Neuronal stem cell (in vitro differentiated cells): ENCODE measurements at places on chromosomes 7 and 10.

DNA sequence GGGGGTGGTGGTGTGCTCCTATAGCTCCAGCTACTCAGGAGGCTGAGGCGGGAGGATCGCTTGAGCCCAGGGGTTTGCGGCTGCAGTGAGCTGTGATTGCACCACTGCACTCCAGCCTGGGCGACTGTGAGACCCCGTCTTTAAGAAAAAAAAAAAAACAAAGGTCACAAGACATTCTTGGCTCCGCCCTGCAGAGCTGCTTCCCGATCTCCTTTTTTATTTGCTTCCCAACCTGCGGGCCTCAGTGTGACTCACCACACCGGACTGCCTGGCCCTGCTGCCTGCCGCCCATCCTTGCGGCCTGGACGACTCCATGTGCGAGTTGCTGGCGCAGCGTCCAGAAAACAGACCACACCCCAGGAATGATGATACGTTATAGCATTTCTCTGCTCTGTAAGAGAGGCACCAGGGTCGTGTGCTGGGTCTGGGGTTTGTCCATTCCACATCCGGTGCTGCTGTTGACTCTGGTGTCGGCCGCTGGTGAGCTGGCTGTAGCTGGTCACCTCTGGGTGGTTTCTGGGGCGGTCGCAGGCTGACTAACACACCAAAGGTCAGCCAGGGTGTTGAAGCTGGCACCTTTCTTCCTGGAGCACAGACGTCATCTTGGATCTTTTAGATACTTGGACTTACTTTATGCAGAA lies 123.6 kb downstream of the TCF7L2 start:
- no peaks in the 10 kb centered on the region for H3K36me3 ChIP-seq
- no peak for DNase-seq
- H3K4me1 ChIP-seq = peaks cover 4% of the 10 kb centered on the region
- peak overlapping the region; percentile 30 for H3K27ac ChIP-seq
- H3K27me3 ChIP-seq = no peaks in the 10 kb centered on the region

GRCh38 chr10:44673245-44673983 lies 237.7 kb upstream of the TMEM72 start:
- no peaks in the 10 kb centered on the region for H3K27me3 ChIP-seq
- no peak for DNase-seq
- H3K4me1 ChIP-seq = no peaks in the 10 kb centered on the region
- H3K27ac ChIP-seq = no peak overlapping the region
- H3K4me3 ChIP-seq = no peak overlapping the region
- no peaks in the 10 kb centered on the region for H3K36me3 ChIP-seq

DNA sequence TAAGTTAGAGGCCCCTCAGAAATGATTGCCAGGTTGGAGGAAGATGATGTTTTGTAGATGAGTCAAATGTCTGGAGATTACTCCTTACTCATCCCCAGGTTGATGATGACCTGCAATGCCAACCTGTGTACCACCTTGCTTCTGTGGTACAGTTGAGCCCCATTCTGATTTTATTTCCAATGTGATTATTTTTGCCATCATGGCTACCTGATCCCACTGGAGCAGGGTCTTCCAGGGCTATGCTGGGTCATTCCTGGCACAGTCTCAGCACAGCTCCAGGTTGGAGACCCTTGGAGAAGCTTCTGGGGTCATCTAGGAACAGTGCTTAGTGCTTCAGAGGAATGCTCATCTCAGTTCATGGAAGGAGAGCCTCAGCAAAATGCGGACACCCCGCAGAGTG lies 34.3 kb downstream of the LRRC18 start:
- DNase-seq = no peak
- H3K4me3 ChIP-seq = no peak overlapping the region
- no peak overlapping the region for H3K27ac ChIP-seq
- no peaks in the 10 kb centered on the region for H3K36me3 ChIP-seq

DNA sequence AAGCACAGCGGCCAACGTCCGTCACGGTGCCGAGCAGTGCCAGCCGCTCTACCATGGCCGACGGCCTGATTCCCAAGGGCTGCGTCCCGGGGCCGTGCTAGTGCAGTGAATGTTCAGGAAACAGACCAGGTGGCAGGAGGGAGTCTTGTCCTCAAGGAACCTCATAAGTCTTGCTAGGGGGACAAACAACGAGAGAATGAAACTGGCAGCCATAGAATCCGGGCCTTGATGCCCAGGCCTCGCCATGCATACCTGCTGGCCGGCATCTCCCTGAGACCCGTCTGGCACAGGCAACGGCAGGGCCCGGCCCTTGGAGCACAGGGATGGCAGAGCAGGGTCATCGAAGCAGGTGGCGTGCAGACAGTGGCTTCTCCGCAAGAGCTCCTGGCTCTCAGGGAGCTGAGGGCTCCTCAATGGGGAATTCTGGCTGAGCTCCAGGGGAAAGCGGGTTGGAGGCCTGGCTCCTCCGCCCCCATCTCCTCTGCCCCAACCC lies 58.8 kb downstream of the DIP2C start:
- peaks cover 12% of the 10 kb centered on the region for H3K4me1 ChIP-seq
- peaks cover 28% of the 10 kb centered on the region for H3K36me3 ChIP-seq
- no peaks in the 10 kb centered on the region for H3K27me3 ChIP-seq
- H3K27ac ChIP-seq = no peak overlapping the region
- H3K4me3 ChIP-seq = no peak overlapping the region

DNA sequence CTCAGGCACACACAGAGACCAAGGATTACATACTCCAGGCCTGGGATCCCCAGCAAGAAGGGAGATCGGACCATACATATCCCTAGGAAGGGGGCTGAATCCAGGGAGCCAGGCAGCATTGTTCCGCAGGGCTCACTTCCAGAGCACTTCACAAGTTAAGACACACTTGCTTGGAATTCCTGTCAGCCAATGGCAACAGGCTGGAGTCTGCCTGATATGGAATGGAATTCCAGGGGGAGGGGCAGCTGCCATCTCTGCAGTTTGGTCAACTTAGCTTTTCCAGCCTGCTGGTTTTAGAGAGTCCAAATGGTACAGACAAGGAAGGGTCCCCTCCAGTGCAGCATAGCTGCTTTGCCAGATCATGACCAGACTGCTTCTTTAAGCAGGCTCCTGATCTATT lies 290.0 kb upstream of the GLI3 start:
- no peak overlapping the region for H3K4me3 ChIP-seq
- H3K27me3 ChIP-seq = no peaks in the 10 kb centered on the region
- H3K4me1 ChIP-seq = peaks cover 11% of the 10 kb centered on the region

- H3K36me3 ChIP-seq = no peaks in the 10 kb centered on the region
- no peak for DNase-seq
- no peak overlapping the region for H3K27ac ChIP-seq
- H3K4me1 ChIP-seq = no peaks in the 10 kb centered on the region
- no peak overlapping the region for H3K4me3 ChIP-seq
Measured at GRCh38 chr7:12942609-12943008, 255.2 kb downstream of the ARL4A start.

DNA sequence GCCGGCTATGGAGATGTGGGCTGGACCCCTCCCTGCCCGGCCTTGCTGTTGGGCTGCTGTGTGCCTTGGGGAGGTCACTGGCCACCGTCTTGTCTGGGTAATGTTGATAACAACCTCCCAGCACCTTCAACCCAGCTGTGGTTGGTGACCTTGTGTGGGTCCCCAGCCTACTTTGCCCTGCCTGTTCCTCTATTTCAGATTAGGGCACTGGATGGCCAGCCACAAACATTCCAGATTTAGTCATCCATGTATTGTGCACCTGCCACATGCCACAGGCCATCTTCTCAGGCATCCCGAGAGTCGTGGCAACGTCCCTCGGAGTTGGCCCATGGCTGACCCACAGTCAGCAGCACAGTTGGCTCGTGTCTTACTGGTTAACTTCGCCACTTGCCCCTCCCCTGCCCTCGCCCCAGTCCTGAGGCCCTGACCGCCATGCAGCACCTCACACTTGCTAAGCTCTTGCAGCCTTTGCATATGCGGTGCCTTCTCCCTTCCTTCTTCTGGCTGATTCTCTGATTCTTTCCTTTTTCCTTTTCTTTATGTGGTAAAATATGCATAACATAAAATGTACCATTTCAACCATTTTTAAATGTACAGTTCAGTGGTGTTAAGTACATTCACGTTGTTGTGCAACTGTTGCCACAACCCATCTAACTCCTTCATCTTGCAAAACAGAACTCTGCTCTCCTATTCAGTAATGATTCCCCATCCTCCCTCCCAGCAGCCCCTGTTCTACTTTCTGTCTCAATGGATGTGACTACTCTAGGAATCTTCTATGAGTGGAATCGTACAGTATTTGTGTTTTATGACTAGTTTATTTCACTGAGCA lies 60.6 kb downstream of the PRF1 start:
- no peak overlapping the region for H3K27ac ChIP-seq
- DNase-seq = no peak
- H3K27me3 ChIP-seq = no peaks in the 10 kb centered on the region
- no peak overlapping the region for H3K4me3 ChIP-seq
- no peaks in the 10 kb centered on the region for H3K4me1 ChIP-seq

GRCh38 chr10:33267708-33268107 lies 66.8 kb downstream of the NRP1 start:
- no peak overlapping the region for H3K27ac ChIP-seq
- peaks cover 82% of the 10 kb centered on the region for H3K36me3 ChIP-seq
- H3K4me3 ChIP-seq = no peak overlapping the region
- DNase-seq = no peak
- H3K27me3 ChIP-seq = no peaks in the 10 kb centered on the region
- H3K4me1 ChIP-seq = peaks cover 22% of the 10 kb centered on the region
